Sigmoid colon (tissue), 7 donors: ENCODE measurements at places on chromosomes 6 and 20. TPM values are rescaled to one million over a fixed set of nuclear protein-coding genes. Genes with fewer than 3 reads are reported as not detected.

The HLA-DRB5 gene
- 20.8 TPM for total RNA-seq

The GLO1 gene
- total RNA-seq, result 92.8 TPM

The SMAP1 gene
- 26.0 TPM for total RNA-seq

The C6orf58 gene
- not detected for total RNA-seq

The PLN gene
- 350 TPM for total RNA-seq

The APCDD1L gene
- total RNA-seq, result 1.4 TPM

The ZNF292 gene
- 52.3 TPM for total RNA-seq

The LINC00237 gene
- not detected for total RNA-seq

The IGF2R gene
- 34.6 TPM for total RNA-seq

The NKX2-2 gene
- total RNA-seq, result not detected

The OR2B2 gene
- not detected for total RNA-seq

GRCh38 chr6:163337958-163338357 is 76.6 kb upstream of the QKI start:
- H3K27me3 ChIP-seq, result no peaks in the 10 kb centered on the region
- H3K36me3 ChIP-seq, result no peaks in the 10 kb centered on the region
- H3K27ac ChIP-seq, result no peak overlapping the region
- no peak for DNase-seq
- H3K4me1 ChIP-seq, result peaks cover 18% of the 10 kb centered on the region

DNA sequence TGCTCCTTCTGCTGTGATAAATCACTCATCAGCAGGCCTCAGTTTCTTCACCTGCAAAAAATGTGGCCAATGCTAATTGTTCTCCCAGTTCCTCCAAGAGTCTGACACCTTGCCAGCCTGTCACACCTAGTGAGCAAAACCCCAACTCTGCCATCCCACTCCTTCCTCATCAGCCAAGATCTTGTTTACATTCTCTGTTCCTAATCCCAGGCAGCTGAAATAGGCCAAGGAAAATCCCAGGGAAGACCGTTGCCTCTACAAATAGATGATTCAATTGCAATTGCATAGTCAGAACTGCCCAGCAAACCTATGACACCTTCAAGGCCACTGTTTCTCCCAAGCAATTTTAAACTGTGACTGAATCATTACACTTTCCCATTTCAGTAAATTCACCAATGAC is 78.7 kb downstream of the GMDS start:
- H3K27ac ChIP-seq, result no peak overlapping the region
- DNase-seq, result no peak
- H3K4me3 ChIP-seq, result no peak overlapping the region
- peaks cover 7% of the 10 kb centered on the region for H3K4me1 ChIP-seq
- no peaks in the 10 kb centered on the region for H3K36me3 ChIP-seq

- H3K4me3 ChIP-seq, result no peak overlapping the region
- no peak for DNase-seq
- no peaks in the 10 kb centered on the region for H3K36me3 ChIP-seq
- no peaks in the 10 kb centered on the region for H3K4me1 ChIP-seq
- H3K27me3 ChIP-seq, result no peaks in the 10 kb centered on the region
Measured at GRCh38 chr6:126143761-126144251, 157.5 kb downstream of the TRMT11 start.

GRCh38 chr6:136967876-136968752 is 46.0 kb downstream of the SLC35D3 start:
- H3K27me3 ChIP-seq, result no peaks in the 10 kb centered on the region
- no peak overlapping the region for H3K27ac ChIP-seq
- H3K4me1 ChIP-seq, result no peaks in the 10 kb centered on the region
- H3K4me3 ChIP-seq, result no peak overlapping the region
- DNase-seq, result peak; percentile 80

DNA sequence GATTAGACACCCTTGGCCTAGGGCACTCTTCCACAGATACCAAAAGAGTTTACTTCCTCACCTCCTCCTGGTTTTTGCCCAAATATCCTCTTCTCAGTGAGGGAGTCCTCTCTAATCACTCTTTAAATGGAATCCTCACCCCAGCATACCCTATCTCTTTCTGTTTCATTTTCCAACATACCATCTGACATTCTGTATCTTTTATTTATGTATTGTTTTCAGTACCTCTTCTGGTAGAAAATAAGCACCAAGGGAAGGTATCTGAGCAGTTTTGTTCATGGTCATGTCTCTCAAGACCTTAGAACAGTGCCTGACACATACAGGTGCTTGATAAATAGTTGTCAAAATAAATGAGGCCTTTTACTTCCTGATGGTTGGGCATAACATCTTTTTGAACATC is 55.1 kb downstream of the KIAA0408 start:
- H3K27me3 ChIP-seq, result no peaks in the 10 kb centered on the region
- H3K27ac ChIP-seq, result no peak overlapping the region
- no peak for DNase-seq
- no peaks in the 10 kb centered on the region for H3K36me3 ChIP-seq

DNA sequence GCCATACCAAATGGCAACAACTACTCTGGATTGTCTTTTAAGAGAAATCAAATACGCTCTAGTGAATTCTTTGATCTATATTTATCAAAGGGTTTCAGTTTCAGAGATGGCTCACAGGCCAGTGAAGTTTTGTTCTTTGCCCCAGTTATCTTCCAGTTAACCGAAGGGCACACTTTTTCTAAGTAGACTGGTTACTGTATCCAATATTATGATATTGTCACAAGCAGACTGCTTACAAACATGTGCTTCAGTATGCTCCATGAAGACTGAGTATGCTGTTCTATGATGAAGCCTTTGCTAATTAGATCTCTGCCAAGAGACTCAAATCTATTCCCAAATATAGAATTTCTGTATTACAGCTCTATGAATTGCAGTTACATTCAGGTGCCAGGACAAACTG is 181.1 kb downstream of the REV3L start:
- DNase-seq, result no peak
- no peak overlapping the region for H3K4me3 ChIP-seq
- peaks cover 16% of the 10 kb centered on the region for H3K4me1 ChIP-seq
- no peaks in the 10 kb centered on the region for H3K27me3 ChIP-seq

GRCh38 chr6:108738684-108739416 is 109.4 kb upstream of the ARMC2 start:
- H3K4me3 ChIP-seq, result no peak overlapping the region
- DNase-seq, result no peak
- no peak overlapping the region for H3K27ac ChIP-seq
- no peaks in the 10 kb centered on the region for H3K36me3 ChIP-seq

DNA sequence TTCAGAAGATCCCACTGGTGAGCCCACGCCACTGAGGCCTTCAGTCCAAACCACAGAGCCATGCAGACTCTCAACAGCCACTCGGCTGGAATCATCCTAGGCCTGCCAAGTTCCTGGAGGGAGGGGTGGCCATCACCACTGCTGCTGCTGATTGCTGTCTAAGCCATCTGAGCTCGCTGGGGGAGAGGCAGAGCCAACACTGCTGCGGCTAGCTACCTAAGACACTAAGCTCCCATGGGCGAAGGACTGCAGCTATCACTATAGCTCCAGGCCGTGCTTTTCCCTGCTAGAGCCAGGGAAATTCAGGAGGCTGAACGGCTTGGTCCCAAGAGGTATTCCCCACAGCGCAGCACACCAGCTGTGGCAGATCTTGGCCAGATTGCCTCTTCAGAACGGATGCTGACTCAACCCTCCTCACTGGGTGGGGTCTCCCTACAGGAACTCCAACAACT is 73.6 kb downstream of the TBC1D32 start:
- H3K36me3 ChIP-seq, result no peaks in the 10 kb centered on the region
- H3K4me1 ChIP-seq, result no peaks in the 10 kb centered on the region
- H3K27ac ChIP-seq, result no peak overlapping the region
- H3K27me3 ChIP-seq, result no peaks in the 10 kb centered on the region
- DNase-seq, result no peak
- H3K4me3 ChIP-seq, result no peak overlapping the region

DNA sequence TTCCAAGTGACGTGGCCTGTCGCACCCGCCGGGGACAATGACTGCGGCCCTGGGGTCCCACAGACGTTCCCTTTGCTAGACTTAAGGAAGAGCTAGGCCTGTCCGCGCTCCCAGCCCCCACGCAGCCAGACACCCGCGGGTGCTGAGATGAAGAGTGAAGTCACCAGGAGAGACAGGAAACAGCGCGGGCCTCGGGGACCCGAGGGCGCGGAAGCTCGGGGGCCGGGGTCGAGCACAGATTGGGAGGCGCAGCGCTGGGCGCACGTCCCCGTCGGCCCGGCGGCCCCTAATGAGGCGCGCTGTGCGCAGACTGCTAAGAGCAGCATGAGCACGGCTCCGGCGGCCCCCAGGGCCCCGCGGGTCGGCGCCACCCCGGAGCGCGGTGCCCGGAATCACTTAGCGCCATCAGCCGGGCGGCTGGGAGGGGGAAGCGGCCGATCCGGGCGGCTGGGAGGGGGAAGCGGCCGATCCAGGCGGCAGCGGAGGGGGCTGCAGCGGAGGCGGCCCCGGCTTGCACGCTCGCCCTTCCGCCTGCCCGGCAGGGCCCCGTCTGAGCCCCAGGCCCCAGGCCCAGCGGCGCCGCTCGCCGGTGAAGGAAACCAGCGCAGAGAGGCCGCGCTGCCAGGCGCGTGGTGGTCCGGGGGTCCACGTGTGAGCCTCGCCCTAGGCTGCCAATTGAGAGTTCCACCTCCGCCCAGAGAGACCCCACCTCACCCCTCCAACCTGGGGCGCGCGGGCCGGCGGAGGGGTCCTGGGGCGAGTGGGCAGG is 8.3 kb upstream of the AVP start:
- no peak for DNase-seq

DNA sequence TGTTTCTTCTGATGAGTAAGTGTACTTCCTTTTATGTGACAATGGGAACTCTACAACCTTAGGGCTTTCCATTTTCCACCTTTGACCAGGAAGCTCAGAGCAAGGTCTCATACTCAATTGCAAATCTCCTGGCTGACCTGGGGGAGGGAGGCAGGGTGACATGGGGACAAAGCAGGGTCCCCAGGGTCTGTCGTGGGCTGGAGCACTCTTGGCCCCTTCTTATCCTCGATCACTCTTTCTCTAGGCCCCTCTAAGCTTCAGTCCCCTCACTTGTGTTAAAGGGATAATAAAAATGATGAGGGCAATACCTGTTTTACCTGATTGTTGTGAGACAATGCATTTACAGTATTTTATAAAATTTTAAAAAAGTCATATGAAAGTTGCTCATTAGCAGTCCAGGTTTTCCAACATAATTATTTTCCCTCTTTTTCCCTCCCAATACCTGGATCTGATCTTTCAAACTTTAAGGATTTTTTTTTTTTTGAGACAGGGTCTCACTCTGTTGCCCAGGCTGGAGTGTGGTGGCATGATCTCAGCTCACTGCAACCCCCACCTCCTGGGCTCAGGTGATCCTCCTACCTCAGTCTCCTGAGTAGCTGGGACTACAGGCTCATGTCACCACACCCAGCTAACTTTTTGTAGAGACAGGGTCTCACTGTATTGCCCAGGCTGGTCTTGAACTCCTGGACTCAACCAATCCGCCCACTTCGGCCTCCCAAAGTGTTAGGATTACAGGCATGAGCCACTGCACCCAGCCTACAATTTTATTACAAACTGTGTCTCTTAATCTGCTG is 8.4 kb upstream of the FAM83C start:
- no peaks in the 10 kb centered on the region for H3K36me3 ChIP-seq
- no peaks in the 10 kb centered on the region for H3K27me3 ChIP-seq
- no peak overlapping the region for H3K27ac ChIP-seq
- DNase-seq, result no peak
- H3K4me1 ChIP-seq, result peaks cover 32% of the 10 kb centered on the region
- H3K4me3 ChIP-seq, result no peak overlapping the region

- no peaks in the 10 kb centered on the region for H3K27me3 ChIP-seq
- H3K4me1 ChIP-seq, result no peaks in the 10 kb centered on the region
- H3K27ac ChIP-seq, result no peak overlapping the region
- H3K36me3 ChIP-seq, result peaks cover 10% of the 10 kb centered on the region
Measured at GRCh38 chr6:106648651-106649308, 19.4 kb downstream of the QRSL1 start.

DNA sequence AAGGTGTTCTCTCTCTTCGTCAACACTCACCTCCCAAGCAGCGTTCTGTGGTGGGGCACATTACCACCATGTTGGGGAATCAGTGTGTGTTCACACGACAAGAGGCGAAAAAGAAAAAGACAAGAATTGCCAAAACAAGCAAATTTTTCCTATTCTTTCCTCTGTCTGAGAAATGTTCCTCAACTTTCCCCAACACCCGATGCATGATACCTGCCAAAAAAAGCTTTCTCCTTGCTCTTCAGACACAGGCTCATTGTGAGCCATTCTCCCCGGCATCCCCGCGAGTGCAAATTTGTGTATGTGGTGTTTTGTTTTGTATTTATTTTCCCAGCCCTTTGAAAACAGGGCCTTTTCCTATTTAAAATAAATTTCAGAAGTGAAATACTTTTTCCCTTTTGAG is 100.9 kb downstream of the JAG1 start:
- no peaks in the 10 kb centered on the region for H3K27me3 ChIP-seq
- H3K4me1 ChIP-seq, result no peaks in the 10 kb centered on the region
- H3K4me3 ChIP-seq, result no peak overlapping the region
- no peak for DNase-seq

- peaks cover 14% of the 10 kb centered on the region for H3K4me1 ChIP-seq
- no peaks in the 10 kb centered on the region for H3K36me3 ChIP-seq
- peak overlapping the region; percentile 21 for H3K4me3 ChIP-seq
- H3K27ac ChIP-seq, result peak overlapping the region; percentile 36
- DNase-seq, result no peak
Measured at GRCh38 chr6:11969092-11969491, 43.0 kb upstream of the HIVEP1 start.

- DNase-seq, result no peak
- no peaks in the 10 kb centered on the region for H3K27me3 ChIP-seq
- no peak overlapping the region for H3K4me3 ChIP-seq
- H3K4me1 ChIP-seq, result no peaks in the 10 kb centered on the region
Measured at GRCh38 chr20:63617876-63618265, 9.0 kb downstream of the GMEB2 start.

DNA sequence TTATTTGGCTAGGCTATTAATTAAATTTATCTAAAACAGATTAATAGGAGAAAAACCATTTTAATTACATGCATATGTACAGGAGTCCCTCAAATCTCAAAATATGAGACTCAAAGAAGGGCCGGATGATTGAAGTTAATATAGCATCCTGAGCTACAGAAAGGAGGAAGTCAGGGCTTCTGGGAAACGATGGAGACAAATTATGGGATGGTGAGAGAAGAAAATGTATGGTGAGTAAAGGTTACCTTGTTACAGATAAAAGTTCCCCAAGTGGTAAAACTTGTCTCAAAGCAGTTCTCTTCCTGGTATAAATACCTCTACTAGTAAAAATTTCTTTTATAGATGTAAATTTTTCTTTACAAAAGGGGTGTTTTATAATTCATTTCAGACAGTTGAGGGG is 15.9 kb upstream of the BTN1A1 start:
- no peak overlapping the region for H3K27ac ChIP-seq
- no peaks in the 10 kb centered on the region for H3K36me3 ChIP-seq
- DNase-seq, result no peak
- H3K4me1 ChIP-seq, result no peaks in the 10 kb centered on the region
- H3K27me3 ChIP-seq, result no peaks in the 10 kb centered on the region

- no peak overlapping the region for H3K27ac ChIP-seq
- H3K4me1 ChIP-seq, result peaks cover 24% of the 10 kb centered on the region
- no peaks in the 10 kb centered on the region for H3K36me3 ChIP-seq
- no peak for DNase-seq
Measured at GRCh38 chr20:50555662-50556061, 45.5 kb downstream of the PTPN1 start.

- DNase-seq, result no peak
- H3K27me3 ChIP-seq, result peaks cover 12% of the 10 kb centered on the region
- no peak overlapping the region for H3K27ac ChIP-seq
- H3K4me3 ChIP-seq, result no peak overlapping the region
- no peaks in the 10 kb centered on the region for H3K36me3 ChIP-seq
Measured at GRCh38 chr20:56956534-56956933, 309.9 kb downstream of the BMP7 start.
